Activated CD4-positive, alpha-beta T cell treated with anti-CD3 and anti-CD28 coated beads for 36 hours (primary cell): ENCODE measurements at places on chromosomes 7 and 10. TPM values are rescaled to one million over a fixed set of nuclear protein-coding genes. Genes with fewer than 3 reads are reported as not detected.

The GNG11 gene
- not detected for total RNA-seq

The EFCAB10 gene
- not detected for total RNA-seq

The TMEM130 gene
- 0.23 TPM for total RNA-seq

The ECD gene
- 41.0 TPM for total RNA-seq

The AKR1C3 gene
- total RNA-seq, result 0.75 TPM

The MEIG1 gene
- total RNA-seq, result 1.1 TPM

The LIPF gene
- not detected for total RNA-seq

DNA sequence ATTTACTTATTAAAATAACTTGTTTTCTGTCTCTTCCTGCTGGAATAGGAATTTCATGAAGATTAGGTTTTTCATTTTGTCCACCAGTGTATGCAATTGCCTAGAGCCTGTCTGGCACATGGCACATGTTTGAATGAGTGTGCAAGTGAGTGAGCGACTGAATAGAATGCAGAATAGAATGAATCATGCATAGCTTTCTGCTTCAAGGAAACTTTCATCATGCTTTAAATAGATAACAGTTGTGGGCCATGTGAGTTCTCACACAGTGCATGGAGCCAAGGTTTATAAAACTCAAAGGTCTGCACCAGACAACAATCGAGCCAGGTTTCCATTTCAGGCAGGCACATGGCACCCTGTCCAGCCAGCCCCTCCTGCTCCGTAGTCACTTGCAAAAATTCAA is 74.2 kb upstream of the HECW1 start:
- DNase-seq, result no peak

DNA sequence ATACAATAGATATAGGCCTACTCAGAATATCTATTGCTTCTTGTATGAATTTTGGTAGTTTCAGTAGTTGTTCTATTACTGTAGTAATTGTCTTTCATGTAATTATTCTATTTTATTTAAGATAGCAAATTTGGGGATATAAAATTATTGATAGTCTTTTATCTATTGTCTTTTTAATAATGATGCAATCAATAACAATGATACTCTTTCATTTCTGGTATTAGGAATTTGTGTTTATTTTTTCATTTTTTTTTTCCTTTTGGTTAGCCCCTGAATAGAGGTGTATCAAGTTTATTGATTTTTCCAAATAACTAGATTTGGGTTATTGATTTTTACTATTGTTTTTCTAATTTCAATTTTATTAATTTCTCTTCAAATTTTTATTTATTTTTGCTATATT is 1503.7 kb downstream of the REEP3 start:
- DNase-seq, result no peak

DNA sequence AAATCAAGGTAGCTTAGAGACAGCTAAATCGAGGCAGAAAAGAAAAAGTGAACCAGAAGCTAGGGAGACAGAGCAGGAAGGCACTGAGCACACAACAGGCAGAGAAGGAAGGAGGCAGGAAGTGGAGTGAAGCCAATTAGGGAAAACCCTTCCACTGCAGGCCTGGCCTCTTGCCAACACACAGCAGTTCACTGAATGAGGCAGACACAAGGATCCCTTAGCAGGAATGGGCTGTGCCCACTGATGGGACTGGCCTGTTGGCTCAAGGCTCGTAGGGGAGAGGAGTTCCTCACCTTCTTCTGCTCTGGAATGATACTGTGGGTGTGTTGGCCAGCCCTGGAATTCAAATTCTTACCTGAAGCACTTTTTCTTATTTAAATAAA is 220.3 kb upstream of the STK17A start:
- no peak for DNase-seq

DNA sequence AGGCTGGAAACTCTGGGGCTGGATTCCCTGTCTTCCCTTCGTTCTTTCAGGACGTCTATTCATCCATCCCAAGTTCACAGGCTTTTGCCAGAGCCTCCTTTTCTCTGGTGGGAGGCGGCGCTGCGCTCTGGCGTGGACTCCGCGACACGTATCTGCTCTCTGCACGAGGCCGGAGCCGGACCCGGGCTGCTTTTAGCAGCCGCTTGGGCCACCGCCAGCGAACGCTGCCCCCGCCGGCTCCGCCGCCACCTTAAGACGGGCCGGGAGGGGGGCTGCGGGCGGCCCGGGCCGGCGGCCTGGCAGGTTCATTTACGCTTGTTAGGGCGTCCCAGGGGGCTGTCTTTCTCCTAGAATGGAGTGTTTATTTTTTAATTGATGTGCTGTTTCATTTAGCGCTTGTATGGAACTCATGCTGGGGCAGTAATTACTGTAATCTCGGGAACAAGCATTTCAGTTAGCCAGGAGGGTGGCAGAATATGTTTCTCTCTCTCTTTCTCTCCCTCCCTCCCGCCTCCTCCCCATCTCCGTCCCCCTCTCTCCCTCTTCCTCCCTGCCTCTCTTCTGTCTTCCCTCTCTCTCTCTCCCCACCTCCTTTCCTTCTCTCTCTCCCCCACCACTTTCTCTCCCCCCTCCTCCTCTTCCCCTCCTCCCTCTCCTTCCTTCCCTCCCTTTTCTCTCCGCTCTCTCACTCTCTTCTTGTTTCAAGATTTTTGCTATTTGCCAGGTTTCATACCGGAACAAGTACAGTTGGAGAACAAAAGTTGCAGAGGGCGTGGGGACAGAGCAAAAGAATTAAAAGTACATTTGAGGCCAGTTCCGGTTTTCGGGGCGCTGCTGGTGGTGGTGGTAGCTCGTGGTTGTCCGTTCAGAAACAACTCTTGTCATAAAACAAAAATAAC is 1.3 kb upstream of the FZD8 start:
- peak; percentile 12 for DNase-seq
